Hematopoietic multipotent progenitor cell treated with erythropoietin and hydrocortisone succinate and interleukin-3 and kit ligand, for 15 days (in vitro differentiated cells): ENCODE measurements at places on chromosomes 6 and 20.
A peak's percentile ranks its signal among the peaks of the same experiment; 100 is the strongest.

- no peak for DNase-seq
Measured at GRCh38 chr6:145801021-145801420, 13.6 kb downstream of the FBXO30 start.

- DNase-seq: no peak
Measured at GRCh38 chr20:20658871-20659431, 53.5 kb downstream of the RALGAPA2 start.

DNA sequence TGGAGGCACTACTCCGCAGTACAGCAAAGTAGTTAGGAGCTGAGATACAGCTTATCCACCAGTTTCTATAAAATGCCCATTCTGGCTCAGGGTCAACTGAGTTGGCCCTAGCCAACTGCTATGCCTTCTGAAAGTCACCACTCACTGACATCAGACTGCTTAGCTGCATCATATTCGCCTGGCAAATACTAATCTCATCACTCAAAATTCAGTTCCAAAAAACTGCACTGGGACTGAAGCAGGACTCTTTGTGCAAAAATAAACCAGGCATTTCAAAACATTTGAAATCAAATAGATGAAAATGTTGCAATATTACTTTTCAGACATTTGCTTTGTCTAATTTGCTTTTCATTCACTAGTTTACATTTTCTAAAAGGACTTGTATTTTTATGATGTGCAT, 230.0 kb downstream of the ALDH8A1 start:
- DNase-seq: no peak

DNA sequence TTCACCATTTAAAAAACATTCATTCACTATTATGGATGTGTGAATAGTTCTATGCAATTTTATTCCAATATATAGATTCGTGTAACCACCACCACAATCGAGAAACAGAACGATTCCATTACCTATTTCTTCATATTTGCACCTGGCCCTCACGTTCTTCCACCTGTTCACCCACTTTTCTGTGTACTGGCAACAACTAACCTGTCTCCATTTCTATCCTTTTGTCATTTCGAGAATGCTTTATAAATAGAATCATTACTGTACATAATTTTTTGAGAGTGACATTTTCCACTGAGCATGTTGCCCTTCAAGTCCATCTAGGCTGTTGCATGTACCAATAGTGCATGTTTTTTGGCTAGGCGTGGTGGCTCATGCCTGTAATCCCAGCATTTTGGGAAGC, 23.2 kb upstream of the STX11 start:
- no peak for DNase-seq

GRCh38 chr6:43034190-43034525, 12.7 kb downstream of the RRP36 start:
- DNase-seq: no peak

GRCh38 chr20:37218441-37218840, 39.1 kb upstream of the MROH8 start:
- DNase-seq: no peak

DNA sequence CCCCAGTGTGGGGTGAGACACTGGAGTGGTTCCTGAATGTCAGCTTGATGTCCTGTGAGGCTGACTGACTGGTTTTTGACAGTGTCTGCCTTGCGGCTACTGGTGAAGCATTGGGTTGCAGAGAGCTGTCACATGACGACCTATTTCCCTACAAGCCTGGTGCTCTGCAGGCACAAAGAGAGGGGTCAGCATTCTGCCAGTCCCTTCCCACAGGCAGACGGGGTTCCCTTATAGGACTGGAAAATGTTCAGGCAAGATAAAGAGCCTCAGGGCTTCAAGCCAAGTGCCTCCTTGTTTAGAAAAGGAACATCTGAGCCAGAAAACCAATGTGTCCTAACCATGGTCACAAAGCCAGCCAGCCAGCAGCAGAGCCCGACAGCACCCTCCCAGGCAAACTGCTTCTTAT, 11.0 kb downstream of the LY86 start:
- DNase-seq: no peak

DNA sequence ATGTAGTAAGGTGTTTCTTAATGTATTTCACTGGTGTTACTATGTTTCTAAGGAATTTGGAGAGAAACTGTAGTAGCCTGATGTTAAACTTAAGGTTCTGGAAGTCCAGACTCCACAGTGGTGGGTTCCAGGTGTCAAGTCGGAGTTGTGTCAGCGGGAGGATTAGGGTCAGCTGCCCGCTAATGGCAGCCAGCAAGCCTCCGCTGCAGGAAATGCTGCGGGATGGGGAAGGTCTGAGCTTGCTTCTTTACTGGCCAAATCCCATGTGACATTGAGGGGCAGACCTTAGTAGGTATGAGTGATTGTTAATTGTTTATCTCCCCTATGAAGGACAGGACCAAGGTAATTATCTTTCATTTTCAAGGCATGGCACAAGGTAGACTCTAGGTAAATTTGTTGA, 3.7 kb upstream of the ARID1B start:
- no peak for DNase-seq

GRCh38 chr6:37942606-37943376, 123.3 kb downstream of the ZFAND3 start:
- no peak for DNase-seq

- no peak for DNase-seq
Measured at GRCh38 chr6:75691012-75691411, 58.0 kb upstream of the MYO6 start.

GRCh38 chr20:32681175-32682084, 7.7 kb upstream of the C20orf203 start:
- peak; percentile 24 for DNase-seq

DNA sequence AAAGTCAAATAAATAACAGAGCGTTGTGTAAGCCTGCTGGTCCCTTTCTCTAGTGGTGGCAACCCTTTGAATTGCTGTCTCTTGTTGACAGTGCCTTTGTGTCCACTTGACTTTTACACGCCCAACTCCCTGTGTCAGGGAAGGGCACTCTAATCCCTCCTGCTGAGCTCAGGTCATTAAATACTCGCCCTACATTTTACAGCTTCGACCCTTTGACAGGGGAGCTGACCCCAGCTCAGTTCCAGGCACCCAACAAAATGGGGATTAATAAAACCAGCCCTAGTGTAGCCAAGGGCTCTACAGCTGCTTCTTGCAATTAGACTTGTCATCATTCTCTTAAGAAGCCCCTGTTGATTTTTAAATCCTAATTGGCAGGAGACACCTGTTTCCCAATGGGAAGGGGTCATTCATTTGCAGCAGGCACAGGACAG, 308.2 kb downstream of the EYA4 start:
- no peak for DNase-seq

DNA sequence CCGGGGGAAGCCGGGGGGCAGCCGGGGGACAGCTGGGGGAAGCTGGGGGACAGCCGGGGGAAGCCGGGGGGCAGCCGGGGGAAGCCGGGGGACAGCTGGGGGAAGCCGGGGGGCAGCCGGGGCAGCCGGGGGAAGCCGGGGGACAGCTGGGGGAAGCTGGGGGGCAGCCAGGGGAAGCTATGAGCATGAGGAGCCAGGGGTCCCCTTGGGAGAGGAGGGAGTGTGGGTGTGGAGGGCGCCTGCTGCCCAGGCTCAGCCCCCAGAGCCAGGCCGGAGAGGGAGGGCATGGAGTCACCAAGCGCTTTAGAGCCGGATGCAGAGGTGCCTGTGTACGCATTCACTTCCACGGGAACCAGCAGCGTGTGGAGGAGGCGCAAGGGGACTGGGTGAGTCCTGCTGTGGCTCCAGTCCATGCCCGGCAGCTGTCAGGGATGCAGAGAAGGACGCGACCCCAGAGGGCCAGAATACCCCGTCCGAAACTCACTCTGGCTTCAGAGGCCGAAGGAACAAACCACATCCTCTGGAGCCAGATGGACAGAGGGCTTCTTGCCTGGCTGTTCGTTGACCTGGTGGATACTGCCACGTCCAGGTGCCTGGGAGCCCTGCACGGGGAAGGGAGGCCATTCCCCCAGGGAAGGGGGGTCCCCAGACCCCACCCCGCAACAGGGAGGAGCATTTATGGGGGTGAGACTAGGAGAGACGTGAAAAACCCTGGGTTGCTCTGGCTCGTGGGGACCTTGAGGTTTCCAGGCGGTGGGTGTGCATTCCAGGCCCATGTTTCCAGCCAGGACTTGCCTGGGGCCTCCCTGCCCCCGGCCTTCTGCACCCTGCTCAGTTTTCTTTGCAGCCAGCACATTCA, 26.5 kb upstream of the DACT2 start:
- DNase-seq: no peak

DNA sequence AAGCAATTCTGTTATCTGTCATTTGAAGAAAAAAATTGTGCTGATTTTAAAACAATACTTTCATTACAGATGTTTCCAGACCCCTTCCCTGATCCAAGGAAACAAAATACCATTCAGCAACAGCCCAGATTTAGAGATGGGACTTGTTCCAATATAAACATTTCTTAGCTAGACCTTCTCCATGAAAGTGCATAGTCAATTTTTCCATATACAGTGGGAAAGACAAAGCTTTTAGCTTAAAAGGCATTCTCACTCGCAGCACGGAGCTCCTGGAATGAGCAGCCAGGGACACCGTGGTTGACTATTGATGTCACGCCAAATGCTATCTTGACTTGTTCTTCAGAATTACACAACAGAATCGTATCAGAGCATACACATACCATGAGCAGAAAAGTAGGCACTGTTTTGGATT, 21.5 kb downstream of the LAMA4 start:
- DNase-seq: no peak

GRCh38 chr20:49573900-49574416, 6.0 kb upstream of the PTGIS start:
- no peak for DNase-seq

DNA sequence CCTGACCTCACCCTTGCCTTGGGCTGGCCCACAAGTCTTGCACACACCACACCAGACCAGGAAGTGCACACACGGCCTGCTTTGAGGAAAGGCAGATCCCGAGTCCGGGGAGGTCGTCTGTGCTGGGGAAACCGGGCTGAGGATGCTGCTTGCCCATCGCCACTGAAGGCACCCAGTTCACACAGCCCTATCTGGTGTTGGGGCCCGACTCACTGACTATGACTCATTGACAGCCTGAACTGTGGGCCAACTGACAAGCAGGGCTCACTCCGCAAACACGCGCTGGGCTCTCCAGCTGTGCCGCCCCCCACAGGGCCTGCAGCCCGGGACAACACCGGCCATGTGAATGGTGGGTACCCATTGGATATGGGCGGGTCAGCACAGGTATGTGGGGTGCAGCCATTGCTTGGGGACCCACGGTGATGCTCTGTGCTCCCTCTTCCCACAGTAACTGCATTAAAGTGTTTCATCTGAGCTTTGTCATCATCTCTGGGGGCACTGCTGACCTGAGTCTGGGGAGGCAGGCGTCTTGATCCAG, 1.6 kb downstream of the SAMD10 start:
- DNase-seq: peak; percentile 31

DNA sequence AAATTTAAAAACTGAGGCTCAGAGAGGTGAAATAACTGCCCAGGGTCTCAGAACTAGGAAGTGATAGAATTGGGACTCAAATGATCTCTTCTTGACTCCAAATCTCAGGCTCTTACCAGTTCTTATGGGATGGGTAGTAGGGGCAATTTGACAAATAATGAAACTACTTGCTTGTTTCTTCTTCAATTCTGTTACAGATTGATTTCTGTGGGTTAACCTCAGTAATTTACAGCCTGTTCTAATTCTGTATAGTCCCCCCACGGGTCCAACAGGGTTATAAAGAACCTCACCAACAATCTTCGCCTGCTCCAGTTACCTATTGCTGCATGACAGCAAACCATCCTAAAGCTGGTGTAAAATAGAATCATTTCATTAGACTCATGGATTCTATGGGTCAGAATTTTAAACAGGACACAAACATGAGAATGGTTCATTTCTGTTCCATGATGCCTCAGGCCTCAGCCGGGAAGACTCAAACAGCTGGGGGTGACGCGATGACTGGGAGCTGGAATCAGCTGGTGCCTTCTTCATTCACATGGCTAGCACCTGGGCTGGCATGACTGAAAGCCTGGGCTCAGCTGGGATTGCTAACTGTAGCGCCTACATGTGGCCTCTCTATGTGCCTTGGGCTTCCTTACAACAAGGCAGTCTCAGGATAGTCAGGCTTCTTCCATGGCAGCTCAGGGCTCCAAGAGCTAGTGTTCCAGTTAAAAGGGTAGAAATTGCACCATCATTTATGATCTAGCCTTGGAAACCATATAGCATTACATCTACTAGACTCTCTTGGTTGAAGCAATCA, 6.6 kb upstream of the WFDC2 start:
- DNase-seq: no peak

DNA sequence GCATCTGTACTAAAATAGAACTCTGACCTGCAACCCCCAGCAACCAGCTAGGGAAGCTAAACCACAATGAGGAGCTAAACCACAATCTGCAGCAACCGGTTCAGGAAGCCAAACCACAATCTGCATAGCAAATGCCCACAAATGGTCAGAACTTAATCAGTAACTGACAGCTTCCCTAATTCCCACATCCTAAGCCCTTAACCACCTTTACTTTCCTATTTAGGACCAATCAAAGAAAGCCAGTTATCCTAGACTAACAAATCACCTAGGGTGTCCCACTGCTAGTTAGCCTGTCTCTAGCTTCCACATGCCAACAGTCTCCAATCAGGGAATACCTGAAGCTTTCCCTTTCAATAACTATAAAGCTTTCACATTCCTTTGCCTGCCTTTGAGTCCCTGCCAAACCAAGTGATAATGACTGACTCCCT, 424.6 kb upstream of the PTCHD4 start:
- no peak for DNase-seq

DNA sequence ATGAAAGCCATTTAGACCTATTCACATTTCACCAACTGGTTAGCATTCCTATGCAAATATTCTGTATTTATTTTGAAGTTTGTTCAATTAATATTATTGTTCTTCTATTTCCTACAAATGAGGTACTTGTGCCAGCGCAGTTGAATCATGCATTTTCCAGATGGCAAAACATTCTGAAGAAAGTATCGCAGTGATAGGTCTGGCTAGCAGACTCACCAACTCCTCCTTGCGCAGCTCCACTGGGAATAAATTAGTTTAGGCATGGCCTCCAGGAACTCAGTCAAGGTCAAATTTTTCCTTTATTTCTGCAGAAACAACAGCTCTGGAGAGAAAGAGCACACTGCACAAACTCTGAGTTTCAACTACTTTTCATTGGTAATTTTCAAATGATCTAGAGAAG, 437.7 kb downstream of the COL12A1 start:
- no peak for DNase-seq

DNA sequence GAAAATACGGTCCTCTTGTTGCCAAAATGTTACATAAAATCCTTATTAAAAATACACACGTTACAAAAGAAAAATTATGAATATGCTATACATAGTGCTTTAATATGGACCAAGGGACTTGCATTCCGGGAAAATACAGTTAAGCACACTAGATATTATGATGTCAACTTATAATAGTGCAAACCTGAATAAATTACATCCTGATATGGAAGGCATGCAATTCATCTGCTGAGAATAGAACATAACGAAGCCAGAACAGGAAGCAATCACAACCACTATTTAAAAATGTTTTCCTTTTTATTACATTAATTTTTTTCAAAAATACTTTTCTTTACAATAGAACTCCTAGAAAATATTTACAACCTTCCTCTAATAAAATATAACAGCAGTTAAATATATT, 7.8 kb upstream of the MRPS10 start:
- no peak for DNase-seq

- no peak for DNase-seq
Measured at GRCh38 chr20:21100578-21101452, 5.3 kb downstream of the LINC00237 start.
